ENCODE measurements at places on chromosomes 6 and 20.

DNA sequence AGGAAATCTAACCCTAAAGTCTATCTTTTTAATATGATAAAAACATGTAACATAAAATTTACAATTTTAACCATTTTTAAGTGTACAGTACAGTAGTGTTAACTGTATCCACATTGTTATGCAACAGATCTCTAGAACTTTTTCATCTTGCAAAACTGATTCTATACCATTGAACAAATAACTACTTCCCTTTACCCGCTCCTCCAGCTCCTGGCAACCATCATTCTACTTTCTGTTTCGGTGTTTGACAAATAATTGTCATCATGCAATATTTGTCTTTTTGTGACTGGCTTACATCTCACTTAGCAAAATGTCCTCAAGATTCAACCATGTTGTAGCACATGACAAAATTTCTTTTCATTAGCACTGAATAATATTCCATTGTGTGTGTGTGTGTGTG lies 203.2 kb downstream of the SIM1 start:
- DNase-seq, result no peak

GRCh38 chr6:149905911-149906371 lies 8.0 kb upstream of the RAET1E start:
- no peak for DNase-seq

DNA sequence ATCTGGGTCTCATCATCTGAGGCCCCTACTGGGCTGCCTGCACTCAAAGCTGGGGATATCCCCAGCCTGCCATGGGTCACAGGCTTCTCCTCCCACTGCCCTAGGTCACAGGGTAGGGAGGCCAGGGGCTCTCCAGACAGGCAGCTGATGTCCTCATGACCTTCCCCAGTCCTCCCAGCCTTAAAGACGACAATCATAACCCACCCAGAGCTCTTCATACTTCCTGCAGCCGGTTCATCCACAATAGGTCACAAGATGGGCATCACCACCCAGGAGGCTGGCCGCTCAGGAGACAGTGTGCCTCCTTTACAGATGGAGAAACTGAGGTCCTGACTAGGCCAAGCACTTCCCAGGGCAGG lies 15.2 kb downstream of the TFEB start:
- no peak for DNase-seq

GRCh38 chr20:45968801-45969711 lies 2.9 kb downstream of the ZNF335 start:
- peak; percentile 40 for DNase-seq

- DNase-seq, result peak; percentile 64
These were observed 121.5 kb upstream of the RIPOR2 start for GRCh38 chr6:25057111-25057905.

- DNase-seq, result no peak
These were observed 406.2 kb upstream of the NOX3 start for GRCh38 chr6:155861821-155862220.

GRCh38 chr20:19269737-19270340 lies 57.4 kb downstream of the SLC24A3 start:
- DNase-seq, result peak; percentile 27

GRCh38 chr6:160520043-160520904 lies 143.8 kb downstream of the LPA start:
- DNase-seq, result peak; percentile 72
